Kidney (tissue), 22 donors: ENCODE measurements at places on chromosomes 12 and 14. TPM values are rescaled to one million over a fixed set of nuclear protein-coding genes. Genes with fewer than 3 reads are reported as not detected.
A peak's percentile ranks its signal among the peaks of the same experiment; 100 is the strongest.

DNA sequence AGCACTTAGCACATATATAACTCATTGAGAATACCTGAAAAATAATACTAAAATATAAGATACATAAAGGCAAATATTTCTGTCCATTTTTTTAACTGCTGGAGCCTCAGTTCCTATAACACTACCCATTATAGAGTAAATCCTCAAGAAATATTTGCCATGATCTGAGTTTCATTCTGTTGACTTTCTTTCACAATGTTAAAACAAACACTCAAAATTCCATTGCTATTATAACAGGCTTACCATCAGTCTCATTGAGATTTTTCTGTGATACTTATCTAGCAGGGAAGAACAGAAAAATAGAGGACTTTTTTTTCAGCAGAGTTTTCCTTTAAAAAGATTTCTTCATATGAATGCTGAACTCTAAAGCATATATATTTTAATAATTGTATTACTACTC, 24.5 kb downstream of the LMO3 start:
- no peak for DNase-seq

GRCh38 chr14:87461704-87462103, 531.3 kb downstream of the GALC start:
- DNase-seq: peak; percentile 63

GRCh38 chr14:104980611-104981531, 2.7 kb upstream of the AHNAK2 start:
- DNase-seq: no peak

DNA sequence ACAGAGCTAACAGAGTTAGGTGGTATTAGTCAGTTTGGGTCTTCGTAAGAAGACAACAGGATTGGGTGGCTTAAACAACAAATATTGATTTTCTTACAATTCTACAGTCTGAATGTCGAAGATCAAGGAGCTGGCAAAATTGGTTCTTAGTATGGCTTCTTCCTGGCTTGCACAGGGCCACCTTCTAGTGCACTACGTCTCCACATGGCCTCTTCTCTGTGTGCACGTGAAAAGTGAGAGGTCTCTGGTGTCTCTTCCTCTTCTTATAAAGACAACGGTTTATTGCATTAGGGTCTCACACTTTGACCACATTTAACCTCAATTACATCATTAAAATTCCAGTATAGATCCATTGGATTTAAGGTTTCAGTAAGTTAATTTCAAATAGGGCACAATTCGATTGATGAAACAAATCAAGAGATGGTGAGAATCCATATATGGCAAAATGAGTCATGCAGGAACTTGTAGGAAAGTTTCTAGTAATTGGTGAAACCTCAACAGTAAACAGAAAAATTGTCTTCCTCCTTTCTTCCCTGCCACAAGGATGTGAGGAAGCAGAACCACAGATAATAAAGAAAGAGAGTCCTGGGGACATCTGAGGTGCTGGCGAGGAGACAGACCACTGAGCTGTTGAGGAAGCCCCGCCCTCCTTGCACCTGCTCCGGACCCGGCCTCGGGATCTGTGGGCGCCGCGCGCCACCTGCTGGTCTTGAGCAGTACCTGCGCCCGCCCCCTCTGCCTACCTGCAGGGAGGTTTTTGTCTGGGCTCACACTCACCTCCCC, 846.7 kb downstream of the TMEM121 start:
- DNase-seq: no peak

DNA sequence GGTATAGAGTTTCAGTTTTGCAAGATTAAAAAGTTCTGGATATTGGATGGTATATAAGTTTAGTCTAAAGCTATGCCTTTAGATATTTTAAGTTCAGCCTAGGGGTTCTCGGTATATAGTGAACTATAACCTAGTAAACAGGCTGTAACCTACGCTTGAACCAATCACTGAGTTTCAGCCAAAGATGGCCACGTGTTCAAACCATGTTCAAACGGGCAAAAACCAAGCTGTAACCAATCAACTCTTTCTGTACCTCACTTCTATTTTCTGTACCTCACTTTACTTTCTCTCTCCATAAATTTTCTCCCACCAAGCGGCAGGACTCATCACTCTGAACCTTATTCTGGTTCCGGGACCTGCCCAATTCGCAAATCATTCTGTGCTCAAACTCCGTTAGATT, 1.4 kb downstream of the TMBIM4 start:
- DNase-seq: no peak

DNA sequence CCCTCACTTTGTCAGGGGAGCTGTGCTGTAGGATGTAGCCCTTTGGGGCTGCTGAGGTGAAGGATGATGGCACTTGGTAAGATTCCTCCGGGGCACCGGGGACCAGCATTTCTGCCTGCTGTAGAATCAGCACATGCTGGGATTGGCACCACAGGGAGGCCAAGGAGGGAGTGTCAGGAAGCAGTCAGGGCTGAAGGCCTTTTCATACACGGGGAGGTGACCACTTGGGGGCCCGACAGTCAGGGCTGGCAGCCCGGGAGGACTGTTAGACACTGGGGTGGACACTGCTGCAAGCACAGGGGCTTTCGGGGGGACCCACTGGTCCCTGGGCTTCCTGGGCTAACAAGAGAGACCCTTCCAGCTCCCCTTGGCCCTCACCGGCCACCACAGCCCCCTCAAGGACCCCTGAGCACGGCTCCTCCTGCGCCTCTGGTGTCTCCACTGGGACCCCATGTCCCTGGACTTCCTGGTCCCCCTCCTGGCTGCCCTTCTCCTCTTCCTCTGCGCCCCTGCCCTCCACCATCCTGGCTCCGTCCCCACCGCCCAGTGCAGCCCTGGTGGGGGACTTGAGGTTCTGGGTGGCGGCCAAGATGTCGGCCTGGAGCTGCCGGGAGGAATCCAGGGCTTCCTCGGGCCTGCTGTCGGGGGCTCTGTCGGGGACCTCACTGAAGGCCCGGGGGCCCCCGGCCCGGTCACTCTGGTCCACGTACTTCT, 6.5 kb downstream of the TMEM119 start:
- no peak for DNase-seq

DNA sequence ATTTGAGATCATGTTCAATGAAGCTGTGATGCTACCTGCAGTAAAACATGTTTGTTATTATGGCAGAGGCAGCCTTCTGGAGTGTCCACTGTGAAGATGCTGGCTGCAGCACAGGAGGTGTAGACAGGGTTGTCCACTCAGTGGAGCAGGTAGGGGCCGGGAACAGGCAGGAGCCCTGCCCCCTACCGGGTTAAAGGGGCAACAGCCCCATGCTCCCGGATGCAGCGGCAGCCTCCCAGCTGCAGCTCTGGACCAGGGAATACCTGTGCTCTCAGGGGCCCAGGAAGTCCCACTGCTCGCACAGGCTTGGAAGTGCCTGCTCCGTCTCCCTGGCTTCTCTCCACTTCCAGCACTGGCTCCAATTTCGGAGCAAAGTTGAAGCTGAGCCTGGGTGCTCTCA, 401.6 kb downstream of the FOXG1 start:
- DNase-seq: no peak

DNA sequence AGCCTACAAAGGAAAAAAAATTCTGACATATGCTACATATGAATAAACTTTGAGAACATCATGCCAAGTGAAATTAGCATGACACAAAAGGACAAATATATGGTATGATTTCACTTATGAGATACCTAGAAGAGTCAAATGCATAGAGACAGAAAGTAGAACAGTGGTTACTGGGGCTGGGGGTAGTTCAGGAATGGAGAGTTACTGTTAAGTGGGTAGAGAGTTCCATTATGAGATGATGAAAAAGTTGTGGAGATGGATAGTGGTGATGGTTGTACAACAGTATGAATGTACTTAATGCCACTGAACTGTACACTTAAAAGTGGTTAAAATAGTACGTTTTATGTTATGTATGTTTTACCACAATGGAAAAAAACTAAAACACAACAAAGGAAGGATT, 92.3 kb downstream of the SCAF11 start:
- no peak for DNase-seq

GRCh38 chr14:60161196-60162107, 3.7 kb downstream of the DHRS7 start:
- peak; percentile 68 for DNase-seq

- peak; percentile 80 for DNase-seq
These were observed 17.0 kb downstream of the RHOF start for GRCh38 chr12:121776190-121777098.

- no peak for DNase-seq
These were observed 5.5 kb upstream of the RNASE10 start for GRCh38 chr14:20499881-20500280.

DNA sequence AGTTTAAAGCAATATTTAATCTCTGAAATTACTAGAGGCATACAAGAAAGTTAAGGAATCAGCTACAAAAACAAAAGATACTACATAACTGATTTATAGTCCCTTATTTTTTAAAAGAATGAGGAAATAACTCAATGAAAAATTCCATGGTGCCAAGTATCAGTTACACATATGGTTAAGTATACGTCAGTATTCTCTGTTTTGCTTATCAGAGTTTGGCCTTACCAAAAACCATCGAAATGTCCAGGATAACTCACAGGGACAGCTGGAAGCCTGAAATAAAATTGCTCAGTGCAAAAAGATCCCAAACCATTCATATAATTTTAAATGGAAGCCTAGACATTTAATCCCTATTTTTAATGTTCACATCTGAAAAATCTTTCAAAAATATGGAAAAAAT, 3.6 kb downstream of the CFL2 start:
- no peak for DNase-seq

DNA sequence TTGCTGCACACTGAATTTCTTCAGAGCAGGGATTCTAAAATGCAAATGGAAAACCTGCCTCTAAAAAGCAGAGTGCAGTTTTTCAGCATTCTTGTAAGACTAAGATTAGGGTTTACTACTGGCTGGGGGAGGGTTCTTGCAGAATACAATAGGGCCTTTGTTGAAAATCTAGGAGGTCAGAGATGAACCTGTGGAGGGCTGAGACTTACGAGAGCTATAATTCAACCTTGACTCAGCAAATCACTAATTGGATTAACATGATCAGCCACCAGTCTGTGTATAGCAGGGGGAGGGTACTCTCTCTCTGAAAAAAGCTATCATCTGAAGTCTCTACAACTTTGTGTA, 92.6 kb upstream of the HIF1A start:
- peak; percentile 70 for DNase-seq

GRCh38 chr12:87667378-87667777, 361.8 kb downstream of the C12orf50 start:
- DNase-seq: no peak

GRCh38 chr14:102150744-102151143, 11.0 kb downstream of the WDR20 start:
- no peak for DNase-seq

GRCh38 chr12:6970096-6970527, 352 bp downstream of the PHB2 start:
- no peak for DNase-seq

DNA sequence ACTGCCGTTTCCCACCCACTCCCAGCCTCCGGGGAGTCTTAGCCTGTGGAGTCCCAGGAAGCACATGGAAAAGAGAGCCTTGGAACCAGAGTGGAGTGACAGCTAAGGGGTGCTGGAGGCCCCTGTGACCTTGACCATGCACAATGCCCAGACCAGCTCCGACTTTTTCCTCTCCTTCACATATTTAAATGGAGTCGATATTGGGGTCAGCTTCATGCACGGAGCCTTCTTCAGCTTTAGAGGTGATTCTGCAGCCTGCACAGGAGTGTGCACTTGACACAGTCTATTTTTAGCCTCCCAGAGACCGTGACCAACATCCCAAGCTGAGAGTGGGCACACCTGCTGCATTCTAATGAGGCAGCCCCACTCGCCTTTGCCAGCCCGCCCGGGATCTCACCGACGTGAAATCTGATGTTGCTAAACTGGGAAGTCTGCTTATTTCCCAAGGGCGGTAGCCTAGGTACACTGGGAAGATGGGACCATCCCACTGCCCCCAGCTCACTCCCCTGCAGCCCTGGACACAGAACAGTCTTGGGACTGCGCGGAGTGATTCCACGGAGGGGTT, 47.5 kb downstream of the PRMT8 start:
- DNase-seq: peak; percentile 38

GRCh38 chr14:104253223-104253822, 114.9 kb downstream of the KIF26A start:
- no peak for DNase-seq

- DNase-seq: no peak
These were observed 1373.7 kb downstream of the LRFN5 start for GRCh38 chr14:42980419-42980818.

DNA sequence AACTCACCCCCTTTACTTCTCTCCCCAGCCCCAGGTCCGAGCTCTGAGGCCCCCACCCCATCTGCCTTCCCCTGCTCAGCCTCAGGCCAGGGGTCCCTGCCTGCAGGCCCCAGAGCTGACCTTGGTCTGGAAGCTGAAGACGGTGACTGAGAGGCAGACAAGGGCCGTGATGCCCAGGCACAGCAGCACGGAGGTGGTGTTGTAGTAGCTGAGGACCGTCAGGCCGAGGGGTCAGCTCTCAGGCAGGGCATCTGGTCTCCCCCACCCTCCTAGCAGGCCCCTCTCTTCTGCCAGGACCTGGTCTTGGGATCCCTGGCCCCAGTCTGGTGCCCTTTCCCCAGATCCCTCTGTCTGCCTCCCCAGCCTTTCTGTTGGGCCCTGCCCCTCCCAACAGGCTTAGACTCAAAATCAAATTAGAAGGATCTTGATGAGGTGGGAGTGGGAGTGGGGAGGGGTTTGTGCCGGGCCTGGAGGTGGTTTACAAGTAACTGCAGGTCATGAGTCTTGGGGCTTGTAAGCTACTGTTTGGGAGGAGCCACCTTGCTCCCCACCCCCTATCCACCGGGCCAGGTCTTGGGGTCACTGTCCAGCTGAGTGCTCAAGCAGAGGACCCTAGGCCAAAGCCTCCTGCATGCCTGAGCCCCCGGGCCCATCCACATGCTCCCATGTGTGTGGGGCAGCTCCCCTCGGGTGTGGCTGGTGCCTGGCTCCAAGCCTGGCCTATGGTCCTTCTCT, 14.2 kb downstream of the FAIM2 start:
- no peak for DNase-seq

DNA sequence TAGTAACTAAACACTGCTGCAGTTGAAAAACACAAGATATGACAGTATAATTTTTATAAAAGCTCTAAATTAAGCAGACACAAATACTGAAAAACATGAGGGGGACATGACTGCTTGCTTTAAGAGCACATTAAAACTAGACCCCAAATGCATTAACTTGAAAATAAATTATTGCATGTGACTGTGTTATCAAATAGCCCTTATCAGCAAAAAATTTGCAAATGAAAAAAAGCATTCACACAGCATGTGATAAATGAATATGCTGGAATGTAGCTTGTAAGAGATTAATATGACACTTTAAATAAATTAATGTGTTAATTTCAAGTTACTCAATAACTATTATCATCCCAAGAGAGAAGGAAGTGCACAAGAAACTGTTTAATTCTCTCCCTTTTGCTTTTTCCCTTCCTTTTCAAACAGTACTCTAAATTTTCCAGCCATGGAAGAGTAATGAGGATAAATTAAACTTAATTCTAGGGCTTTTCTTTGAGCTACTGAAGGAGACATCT, 1422.1 kb upstream of the FLRT2 start:
- no peak for DNase-seq

FGF6 gene
- not detected for total RNA-seq

SIRT4 gene
- total RNA-seq: 1.5 TPM

CRIP1 gene
- 381 TPM for total RNA-seq

SH2B3 gene
- 35.0 TPM for total RNA-seq

KLRB1 gene
- 3.0 TPM for total RNA-seq

SMIM41 gene
- 0.31 TPM for total RNA-seq
